Fibroblast of the aortic adventitia (primary cell): ENCODE measurements at places on chromosomes 4 and X.

DNA sequence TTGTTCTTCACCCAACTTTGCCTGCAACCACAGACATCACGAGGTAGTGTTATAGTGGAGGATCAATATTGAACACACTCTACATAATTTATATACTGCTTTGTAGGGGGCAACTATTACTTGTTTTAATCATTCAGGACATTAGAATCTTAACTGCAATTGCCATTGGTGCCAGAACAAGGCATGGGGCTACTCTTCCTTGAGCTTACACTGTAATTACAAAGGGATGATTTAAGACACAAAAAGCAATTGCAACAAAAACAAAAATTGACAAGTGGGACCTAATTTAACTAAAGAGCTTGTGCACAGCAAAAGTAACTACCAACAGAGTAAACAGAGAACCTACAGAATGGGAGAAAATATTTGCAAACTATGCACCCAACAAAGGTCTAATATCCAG is 24.0 kb upstream of the DDX53 start:
- no peak for DNase-seq

- no peak for DNase-seq
These were observed 121.3 kb downstream of the SNCA start for GRCh38 chr4:89715631-89716030.

GRCh38 chr4:3821580-3822229 is 55.5 kb downstream of the ADRA2C start:
- no peak for DNase-seq

DNA sequence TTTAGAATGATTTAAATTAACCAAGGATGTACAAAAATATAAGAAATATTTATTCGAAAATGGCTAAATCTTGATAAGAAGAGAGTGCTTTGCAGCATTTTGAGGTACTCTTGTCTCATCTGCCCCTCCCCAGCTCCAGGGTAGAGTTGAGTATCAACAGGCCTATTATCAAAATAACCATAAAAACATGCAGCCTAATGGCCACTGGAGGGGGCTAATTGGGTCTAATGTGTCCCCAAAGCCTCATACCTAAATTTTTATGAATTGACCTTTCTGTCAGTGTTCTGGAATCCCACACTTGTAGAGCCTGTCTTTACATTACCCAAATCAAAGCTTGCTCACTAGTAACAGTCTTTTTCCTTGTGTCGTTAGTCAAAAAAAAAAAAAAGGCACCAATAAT is 544.9 kb upstream of the CPXCR1 start:
- no peak for DNase-seq

DNA sequence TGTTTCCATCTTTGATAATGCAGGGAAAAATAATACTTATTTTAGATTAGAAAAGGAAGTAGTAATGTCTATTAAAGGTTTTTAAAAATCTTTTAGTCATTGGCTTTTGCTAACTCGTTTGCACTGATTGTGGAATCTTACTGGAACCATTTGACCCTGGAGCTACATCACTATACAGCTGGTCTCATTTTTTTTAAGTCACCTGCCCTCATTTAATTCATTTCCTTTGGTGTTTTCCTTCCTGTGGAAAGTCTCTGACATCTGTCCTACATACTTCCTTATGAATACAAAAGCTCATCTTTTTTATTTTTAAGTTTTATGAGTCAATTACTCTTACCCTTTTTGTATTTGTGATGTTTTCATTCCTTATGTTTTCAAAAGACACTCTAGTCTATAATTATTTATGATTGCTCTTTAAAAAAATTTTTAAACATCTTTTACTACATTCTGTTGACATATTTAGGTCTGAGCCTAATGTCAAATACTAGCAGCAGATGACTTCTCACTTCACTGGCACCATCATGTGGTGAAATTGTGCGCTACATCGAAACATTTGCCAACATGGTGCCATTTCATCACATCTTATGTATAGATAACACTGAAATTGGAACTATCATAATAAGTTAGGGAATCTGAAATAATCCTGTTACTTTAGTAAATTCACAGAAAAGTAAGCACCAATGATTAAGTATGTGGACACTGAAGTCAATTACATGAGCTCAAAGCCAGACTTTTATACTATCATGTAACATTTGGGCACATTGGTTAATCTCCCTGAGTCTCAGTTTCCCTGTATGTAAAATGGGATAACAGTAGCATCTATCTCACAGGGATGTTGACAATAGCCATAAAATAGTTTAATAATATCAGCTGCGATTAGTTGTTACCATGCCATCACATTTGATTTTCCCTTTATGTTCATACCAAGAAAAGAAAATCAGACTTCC is 9.4 kb upstream of the MMAA start:
- DNase-seq, result peak; percentile 87

- DNase-seq, result peak; percentile 81
These were observed 563.9 kb downstream of the GRXCR1 start for GRCh38 chr4:43456383-43456782.

DNA sequence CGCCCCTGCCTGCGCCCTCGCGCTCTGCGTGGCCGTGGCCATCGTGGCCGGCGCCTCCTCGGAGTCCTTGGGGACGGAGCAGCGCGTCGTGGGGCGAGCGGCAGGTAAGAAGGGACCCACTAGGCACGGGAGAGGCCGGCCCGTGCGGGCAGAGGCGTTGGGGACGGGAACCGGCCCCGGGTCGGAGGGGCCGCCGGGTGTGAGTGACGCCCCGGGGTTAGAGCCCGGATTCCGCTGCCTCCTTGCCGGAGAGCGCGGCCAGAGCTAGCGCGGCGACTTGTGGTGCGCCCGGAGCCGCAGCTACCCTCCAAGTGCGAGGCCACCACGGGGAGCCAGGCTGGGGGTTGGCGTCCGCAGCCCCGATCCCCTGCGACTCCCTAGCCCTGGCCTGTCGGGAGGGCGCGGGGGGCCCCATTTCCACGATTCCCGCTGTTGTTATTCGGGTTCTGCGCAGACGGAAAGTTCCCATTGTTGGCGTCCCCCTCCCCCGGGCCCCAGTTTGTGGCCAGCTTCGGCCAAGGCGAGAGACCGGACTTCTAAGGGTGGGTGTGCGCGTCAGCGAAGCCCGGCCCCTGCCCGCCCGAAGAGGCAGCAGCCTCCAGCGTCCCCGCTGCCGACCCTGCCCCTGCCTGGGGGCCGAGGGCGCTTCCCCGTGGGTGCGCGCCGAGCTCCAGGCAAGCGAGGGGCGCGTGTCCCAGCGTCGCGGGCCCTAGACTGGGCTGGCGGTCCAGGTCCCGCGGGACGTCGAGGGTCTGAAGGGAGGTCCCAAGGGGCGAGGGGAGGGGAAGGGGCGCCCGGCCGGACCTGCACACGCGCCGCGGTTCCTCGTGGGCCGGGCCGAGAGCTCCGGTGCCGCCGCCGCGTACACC is 1.1 kb downstream of the FGFR3 start:
- DNase-seq, result no peak

GRCh38 chr4:178789279-178789678 is 1347.0 kb upstream of the AGA start:
- no peak for DNase-seq

- peak; percentile 99 for DNase-seq
These were observed 83.8 kb upstream of the MAML3 start for GRCh38 chr4:140237616-140238350.

GRCh38 chr4:72422416-72422815 is 146.6 kb downstream of the ADAMTS3 start:
- no peak for DNase-seq
